ENCODE measurements at places on chromosomes 4 and X.

DNA sequence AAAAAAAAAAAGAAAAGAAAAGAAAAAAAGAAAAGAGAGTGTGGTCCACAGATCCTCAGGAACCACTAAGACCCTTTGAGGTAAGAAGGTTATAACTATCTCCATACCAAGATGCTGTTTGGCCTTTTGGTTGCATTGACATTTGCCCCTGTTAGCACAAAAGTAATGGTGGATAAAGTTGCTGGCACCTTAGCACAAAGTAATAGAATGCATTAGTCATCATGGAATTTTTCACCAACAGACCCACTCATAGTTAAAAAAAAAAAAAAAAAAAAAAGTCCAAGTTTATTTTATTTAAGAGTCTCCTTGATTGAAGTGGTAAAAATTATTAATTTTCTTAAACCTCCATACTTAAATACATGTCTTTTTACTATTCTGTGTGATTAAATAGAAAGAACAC is 78.4 kb upstream of the RBPJ start:
- DNase-seq, result no peak

- DNase-seq, result no peak
These were observed 53.6 kb downstream of the NSG1 start for GRCh38 chr4:4440333-4441061.

- no peak for DNase-seq
These were observed 129.7 kb upstream of the SMAD1 start for GRCh38 chr4:145351922-145352321.

DNA sequence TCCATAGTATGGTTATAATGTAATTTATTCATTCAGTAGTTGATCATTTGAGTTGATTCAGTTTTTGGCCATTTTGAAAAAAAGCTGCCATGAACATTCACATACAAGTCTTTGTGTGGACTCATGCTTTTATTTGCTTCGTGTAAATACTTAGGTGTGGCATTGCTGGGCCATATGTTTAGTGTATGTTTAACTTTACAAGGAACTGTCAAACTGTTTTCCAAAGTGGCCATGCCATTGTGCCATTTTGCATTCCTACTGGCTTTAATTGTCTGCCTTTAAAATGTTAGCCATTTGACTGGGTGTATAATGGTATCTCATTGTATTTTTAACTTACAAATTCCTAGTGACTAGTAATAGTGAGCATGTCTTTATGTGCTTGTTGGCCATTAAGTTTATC is 8.8 kb downstream of the MTM1 start:
- no peak for DNase-seq

DNA sequence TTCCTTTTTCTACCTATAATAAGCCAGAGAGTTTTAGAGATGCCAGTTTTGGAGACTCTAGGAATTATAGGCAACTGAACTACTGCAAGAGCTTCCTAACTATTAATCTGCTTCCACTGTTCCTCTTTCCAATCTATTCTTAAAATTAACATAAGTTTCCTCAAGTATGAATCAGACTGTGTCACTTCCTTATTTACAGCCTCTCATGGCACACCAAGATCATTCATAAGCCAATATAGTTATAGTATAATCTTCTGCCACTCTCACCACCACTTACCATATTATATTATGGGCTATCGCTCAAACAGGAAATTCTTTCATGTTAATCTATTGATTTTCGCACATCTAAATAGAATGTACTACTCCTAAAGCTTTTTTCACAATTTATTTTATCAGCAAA is 383.5 kb downstream of the STPG2 start:
- DNase-seq, result no peak

GRCh38 chr4:110680265-110680664 is 57.4 kb upstream of the PITX2 start:
- no peak for DNase-seq

GRCh38 chr4:14744346-14744745 is 257.9 kb upstream of the CPEB2 start:
- DNase-seq, result no peak

DNA sequence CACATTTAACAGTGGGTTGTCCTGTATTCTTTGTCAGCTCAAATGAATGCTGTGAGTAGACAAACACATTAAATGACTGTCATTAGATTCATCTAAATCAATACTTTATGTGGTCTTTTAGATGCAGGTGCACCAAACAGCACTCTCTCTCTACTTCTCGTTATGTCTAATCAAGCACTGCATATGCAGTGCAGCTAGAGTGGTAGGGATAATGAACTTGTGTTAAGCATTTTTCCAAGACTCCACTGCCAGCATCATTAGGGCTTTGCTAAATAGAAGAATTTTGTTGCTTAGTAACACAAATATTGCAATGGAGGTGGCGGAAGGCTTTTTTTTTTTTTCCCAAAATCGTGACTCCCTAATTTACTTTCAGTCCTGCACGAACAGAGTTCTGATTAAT is 447.0 kb upstream of the GALNT7 start:
- no peak for DNase-seq

- DNase-seq, result no peak
These were observed 91.6 kb downstream of the TSPAN7 start for GRCh38 chrX:38652934-38653442.

DNA sequence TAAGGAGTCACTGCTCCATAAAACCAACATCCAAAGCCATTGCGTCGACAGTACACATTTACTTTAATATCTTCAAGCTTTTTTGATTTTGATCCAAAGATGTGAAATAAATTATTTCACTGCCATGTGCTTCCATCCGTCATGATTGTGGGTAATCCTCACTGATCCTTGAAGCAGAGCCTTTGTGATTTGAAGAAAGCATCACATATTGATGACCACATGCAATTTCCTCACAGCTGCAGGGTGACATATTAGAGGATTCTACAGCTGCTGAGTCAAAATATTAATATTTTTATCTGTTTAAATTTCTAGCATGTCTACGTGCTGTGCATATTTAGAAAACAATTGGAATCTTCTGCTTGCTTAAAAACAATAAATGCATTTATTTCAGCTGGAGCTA is 196.8 kb upstream of the ANXA3 start:
- no peak for DNase-seq

DNA sequence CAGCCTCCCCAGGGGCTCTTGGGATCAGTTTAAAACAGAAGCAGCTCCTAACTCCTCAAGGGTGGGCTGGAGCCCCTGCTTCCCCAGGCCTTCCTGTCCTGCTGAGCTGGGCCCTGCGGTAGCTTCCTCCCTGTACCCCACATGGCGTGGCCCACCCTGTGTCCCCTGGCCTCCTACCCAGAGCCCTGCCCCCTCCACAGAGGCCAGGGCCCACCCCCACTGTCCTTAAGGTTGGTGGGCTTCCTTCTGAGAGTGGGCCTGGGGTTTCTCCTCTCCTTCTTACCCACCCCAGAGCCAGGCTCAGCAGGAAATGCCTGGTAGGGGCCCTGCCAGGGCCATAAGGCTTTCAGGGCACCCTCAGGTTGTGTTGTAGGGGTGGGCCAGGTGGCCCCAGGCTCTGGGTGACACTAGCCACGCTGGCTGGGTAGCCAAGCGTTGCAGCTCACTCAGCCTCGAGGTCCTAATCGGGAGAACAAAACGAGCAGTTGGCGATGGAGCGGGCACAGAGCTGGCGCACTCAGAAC is 11.6 kb downstream of the SH3BP2 start:
- peak; percentile 39 for DNase-seq

DNA sequence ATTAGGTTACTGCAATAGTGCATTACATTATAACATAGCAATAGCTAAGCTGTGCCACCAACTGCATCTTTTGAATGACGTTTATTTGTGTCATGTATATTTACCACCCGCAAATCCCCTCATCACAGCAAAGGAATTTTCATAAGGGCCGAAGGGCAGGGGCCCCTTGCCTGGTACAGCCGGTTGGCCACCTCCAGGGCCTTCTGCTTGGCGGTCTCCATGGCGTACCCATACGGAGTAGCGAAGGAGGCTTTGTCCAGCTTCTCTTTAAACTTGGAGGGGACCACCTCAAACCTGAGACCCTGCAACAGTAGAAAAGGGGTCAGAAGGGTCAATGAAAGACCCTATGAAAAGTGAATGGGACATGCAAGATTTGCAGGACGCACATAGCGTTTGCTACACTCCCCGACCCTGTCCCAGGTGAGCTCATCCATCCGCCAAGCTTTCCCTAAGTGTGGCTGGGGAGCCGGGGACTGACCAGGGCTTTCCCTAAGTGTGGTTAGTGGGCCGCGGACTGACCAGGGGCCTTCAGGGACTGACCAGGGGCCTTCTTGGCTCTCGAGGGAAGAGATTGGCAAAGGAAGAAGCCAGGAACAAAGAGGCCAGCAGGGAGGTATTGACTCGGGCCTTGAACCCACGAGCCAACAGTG is 10.6 kb downstream of the ASMTL start:
- no peak for DNase-seq

DNA sequence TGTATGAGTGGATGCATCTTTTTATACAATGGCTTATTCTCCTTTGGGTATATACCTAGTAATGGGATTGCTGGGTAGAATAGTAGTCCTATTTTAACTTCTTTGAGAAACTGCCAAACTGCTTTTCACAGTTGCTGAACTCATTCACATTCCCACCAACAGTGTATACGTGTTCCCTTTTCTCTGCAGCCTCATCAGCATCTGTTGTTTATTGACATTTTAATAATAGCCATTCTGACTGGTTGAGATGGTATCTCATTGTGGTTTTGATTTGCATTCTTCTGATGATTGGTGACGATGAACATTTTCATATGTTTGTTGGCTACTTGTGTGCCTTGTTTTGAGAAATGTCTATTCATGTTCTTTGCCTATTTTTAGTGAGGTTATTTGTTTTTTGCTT is 687.0 kb upstream of the EPHA5 start:
- DNase-seq, result no peak

DNA sequence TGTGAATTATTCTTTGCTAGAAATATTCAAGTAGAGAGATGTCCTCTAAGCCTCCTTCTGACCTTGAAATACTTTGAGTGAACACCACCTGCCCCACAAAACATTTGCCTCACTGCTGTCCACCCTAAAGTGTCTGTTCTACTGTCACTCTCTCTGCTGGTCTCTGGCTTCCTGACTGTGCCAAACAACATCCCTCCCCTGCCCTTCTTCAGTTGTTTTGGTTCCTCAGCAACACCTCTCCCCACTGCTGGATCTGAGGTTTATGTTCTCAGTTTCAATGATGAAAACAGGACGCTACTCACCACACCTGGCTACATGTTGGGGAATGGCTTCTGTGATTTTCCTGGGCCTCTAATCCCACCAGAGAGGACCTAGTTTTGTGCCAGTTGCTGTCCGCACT is 456.9 kb downstream of the BCOR start:
- no peak for DNase-seq

GRCh38 chr4:63211375-63211774 is 1197.9 kb downstream of the TECRL start:
- DNase-seq, result no peak

DNA sequence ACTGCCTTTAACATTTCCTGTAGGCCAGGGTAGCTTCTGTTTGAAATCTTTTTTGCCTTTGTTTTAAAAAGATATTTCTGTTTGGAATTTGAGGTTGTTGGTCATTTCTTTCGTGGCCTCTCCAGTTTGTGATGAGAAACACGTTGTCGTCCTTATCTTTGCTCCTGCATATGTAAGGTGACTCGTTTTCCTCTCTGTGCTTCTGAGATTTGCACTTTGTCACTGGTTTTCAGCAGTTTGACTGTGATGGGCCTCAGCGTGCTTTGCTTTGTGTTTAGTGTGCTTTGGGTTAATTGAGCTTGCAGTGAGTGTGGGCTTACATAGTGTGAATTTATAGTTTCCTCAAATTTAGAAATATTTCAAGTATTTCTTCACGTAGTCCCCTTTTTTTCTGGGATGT is 81.5 kb downstream of the FAM193A start:
- DNase-seq, result no peak

DNA sequence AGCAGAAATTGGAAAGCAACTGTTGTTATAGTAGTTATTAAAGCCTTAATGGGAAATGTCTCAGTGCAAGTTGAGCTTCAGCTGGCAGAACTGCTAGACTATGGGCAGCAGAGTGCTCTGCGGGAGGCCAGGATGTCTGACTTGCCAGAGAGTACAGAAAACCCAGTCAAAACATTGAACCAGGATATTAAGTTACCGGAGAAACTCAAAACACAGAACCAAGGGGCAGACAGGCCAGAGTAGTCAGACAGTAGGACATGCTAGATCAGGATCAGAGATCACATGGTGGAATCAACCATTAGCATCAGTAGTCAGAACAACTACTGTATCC is 72.9 kb upstream of the TNIP3 start:
- DNase-seq, result no peak

DNA sequence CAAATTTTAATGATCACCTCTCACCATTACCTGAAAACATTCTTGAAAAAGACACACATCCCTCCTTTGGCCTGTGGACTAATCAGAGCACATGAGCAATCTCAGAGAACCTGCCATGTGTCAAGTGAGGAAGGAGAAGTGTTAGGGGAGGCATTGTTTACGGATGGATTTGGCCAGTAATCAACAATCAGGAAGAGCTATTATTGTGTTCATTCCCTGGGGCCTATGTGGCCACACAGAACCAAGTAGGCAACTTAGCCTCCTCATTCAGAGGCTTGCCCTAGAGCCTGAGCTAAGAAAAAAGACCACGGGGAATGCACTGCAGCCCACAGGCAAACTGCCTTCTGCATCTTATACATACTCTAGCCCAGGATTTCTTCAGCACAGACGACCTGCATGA is 40.6 kb upstream of the DOCK11 start:
- no peak for DNase-seq

All from B cell (primary cell).